ENCODE measurements at places on chromosomes 12 and 14.

DNA sequence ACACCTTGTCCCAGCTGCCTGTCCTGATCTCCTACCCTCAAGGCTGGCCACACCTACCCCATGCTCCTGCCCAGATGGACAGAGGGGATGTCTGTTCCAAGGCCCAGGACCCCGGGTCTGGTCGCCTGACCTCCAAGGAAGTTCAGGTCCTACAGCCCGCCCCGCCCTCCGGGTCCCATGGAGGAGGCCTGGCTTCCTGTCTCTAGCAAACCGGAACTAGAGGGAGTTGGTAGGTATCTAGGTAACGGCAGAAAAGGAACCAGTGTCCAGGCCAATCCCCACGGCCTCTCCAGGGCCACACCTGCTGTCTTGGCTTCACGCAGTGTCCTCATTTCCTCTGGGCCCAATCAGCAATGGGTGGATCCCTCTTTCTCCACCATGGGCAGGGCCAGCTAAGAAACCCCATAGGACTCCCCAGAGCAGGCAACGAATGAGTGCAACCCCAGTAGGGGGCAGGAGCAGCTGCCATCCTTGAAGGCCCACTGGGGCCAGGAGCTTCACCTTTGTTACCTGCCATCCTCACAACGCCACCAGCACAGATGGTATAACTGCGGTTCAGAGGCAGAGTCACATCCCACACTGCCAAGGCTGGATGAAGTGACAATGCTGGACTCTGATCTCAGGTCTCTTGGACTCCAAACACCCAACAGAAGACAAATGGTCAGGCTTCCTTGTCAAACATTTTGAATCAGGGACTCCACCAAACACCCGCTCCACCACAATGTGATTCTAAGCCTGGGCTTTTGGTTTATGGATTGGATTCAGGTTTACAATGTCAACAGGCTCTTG lies 25.1 kb upstream of the RPLP0 start:
- DNase-seq = no peak

DNA sequence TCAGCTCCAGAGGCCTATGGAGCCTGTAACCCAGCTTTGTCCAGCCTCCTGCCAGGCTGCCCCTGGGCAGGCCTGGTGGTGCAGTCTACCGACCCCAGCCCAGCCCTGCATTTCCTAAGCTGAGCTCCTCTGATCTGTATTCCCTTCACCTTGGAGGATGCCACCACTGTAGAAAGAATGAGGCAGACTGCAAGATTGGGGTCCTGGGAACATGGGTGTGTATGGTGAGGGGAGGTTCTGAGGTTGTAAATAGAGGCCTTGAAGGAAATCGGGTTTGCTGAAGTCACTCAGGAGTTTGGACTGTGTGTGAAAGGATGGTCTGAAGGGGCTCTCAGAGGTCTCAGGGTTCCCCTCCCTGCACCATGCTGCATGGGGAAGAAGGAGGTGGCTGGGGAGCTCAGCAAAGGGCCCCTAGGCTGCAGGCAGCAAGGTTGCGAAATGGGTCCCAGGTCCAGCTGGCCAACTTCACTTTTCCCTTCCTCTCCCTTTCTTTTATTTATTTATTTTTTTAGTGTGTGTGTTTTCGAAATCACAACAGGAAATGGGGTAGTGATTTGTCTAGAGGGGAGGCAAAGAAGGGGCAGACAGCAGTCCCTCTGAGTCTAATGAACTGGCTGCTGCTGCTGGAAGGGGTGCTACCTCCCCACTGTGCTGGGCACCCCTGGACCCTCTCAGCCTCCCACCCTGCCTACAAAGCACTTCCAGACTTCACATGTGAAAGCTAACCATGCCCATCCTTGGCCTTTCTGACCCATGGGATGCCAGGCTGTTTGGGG lies 1.2 kb upstream of the LRP1-AS start:
- no peak for DNase-seq

- no peak for DNase-seq
These were observed 95.0 kb upstream of the TBX5 start for GRCh38 chr12:114500775-114501473.

DNA sequence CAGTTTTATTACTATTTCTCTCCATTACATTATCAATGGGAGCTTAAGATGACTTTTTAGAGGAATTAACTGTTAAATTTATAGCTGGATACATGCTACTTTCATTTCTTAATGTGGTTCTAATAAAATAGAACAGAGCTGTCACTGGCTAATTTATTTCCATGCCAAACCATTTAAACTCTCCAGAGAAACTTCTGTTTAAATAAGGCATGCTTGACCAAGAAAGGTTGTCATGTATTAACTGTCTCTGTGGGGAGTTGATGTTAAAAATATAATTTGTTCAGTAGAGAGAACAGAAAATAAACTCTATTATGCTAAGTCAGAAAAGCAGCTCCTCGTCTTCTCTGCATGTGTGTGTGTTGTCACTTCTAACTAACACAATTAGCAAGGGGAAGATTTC lies 447.4 kb downstream of the SLC16A7 start:
- DNase-seq = no peak

GRCh38 chr12:43937947-43938346 lies 102.1 kb downstream of the TMEM117 start:
- no peak for DNase-seq

DNA sequence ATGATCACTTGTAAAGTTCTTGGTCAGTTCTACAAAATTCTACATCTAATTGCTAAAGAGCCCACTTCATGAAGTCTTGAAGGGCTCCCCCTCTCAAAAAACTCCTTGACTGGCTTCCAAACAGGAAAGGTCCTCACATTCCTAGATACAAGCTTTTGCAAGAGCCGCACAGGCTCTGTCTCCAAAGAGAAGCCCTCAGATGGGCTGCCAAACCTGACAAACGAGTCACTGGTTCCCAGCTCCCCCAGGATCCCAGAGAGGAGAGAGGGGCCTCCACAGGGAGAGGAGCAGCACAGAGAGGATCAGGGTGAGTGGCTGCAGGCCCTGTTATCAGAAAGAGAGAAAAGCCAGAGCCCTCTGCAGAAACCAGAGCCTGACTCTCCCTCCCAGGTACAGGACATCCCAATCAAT lies 5.8 kb downstream of the NID2 start:
- DNase-seq = no peak

DNA sequence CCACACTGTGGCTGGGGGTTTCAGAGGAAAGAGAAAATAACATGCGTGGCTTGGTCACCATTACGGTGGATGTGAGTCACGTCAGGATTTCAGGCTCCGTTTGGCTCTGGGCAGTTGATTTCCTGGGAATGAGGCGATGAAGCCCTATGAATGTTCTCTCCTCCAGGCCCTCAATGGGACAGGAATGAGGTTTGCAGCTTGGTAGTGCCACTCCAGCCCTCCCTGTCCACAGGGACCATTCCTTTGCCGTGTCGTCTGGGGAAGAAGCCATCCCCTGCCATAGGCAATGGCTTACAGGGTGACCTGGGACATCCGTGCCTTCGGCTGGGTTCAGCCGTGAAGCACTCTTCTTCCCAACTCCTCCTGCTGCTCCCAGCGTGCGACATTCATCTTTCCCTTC lies 95.0 kb downstream of the FBXL14 start:
- DNase-seq = no peak

- no peak for DNase-seq
These were observed 99.2 kb downstream of the SCARB1 start for GRCh38 chr12:124764451-124764850.

- DNase-seq = no peak
These were observed 248.1 kb upstream of the SOX5 start for GRCh38 chr12:24197532-24197931.

DNA sequence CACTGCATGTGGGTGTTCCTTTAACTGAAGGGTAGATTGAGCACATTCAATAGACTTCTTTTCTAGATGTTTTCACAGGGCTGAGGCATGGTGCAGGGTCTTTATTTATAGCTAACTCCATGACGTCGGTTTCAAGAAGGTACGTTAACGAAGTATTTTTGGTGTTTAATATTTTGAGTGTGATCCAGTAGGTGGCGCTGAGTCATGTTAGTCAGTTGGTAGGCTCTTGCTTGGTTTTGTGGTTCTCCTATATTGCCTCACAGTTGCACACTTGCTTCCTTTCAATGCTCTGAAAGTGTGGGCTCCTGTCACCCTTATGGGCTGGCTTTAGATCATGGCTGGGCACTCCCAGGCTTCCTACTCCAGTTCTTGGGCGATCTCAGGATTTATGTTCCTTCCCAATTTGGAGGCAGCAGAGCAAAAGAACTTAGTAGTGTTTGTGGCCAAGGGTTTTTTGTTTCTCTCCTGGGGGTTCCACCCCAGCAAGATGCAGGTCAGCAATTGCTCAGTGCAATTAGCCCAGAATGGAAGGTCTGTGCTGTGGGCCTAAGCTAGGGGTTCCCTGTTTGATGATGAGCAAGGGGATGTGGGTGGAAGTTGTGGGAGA lies 471.6 kb upstream of the FOXG1 start:
- DNase-seq = no peak

GRCh38 chr14:60021619-60022018 lies 70.1 kb upstream of the PCNX4 start:
- no peak for DNase-seq

DNA sequence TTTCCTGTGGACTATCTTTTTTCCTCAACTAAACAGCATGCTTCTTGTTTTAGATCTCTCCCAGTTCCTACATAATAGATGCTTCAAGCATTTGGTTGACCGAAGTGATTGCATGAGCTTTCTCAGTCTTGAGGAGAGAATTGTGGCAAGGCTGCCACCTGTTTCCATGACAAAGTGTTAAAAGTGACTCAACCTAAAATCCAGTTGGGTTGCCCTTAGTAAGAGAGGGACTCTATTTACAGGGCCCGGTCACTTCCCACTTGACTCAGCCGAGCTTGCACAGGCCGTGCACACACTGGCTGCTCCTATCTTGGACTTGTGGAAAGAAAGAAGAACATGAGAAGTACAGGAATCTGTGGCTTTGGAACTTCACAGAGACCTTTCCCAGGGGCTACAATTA lies 2.1 kb upstream of the B4GALNT3 start:
- DNase-seq = no peak

GRCh38 chr14:100810861-100811461 lies 15.0 kb upstream of the MEG3 start:
- DNase-seq = no peak

All from coronary artery (tissue), 2 donors.